ENCODE measurements at places on chromosomes 12 and 14. TPM values are rescaled to one million over a fixed set of nuclear protein-coding genes. Genes with fewer than 3 reads are reported as not detected.
A peak's percentile ranks its signal among the peaks of the same experiment; 100 is the strongest.

DNA sequence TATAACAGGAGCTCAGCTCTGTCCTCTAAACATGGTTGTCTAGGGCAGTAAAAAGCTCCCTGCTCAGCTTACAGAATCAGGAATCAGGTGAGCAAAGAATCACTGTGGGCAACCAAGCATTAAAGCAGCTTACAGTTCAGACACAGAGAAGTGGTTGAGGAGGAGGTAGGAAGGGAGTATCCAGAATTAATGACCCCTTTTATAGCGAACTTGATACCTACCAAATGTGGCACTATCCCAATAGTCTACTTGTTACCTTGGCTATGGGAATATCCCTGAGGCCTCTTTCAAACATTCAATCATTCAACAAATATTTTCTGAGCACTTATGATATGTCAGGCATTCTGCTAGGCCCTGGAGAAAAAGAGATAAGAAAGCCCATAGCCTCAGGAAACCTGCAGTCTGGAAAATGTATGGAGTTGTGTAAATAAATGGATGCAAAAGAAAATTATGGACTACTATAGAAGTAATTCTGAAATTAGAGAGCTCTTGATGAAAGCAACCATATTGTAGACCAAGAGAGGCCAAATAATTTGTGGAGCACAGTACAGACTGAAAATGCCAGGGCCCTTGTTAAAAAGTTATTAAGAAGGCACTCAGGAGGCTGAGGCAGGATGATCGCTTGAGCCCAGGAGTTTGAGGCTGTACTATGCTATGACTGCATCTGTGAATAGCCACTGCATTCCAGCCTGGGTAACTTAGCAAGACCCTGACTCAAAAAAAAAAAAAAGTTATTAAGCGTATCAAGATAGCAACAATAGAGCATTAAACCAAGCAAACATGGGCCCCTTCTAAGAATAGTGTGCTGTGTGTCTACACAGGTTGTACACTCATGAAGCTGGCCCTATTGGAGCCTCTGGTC, 134.0 kb upstream of the CPSF6 start:
- no peak for DNase-seq

GRCh38 chr12:1131811-1132224, 140.8 kb downstream of the ERC1 start:
- no peak for DNase-seq

DNA sequence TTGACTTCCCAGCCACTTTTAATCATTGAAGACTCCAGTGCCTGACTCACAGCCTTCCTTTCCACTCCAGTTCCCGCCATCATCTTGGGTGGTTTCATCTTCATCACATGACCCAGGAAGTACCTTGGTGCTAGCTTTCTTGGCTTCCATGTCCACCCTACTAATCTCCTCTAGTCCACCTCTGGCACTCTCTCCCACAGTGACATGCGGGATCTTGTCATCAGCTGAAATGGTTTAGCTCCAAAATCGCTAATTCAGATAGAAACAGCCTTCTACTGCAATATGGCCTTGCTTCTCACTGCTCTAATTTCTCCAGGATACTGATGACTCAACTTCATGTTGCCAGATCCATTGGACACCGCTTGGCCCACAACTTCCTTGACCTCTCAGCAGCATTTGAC, 24.5 kb downstream of the WDR20 start:
- no peak for DNase-seq

- DNase-seq = no peak
Measured at GRCh38 chr12:19151298-19151697, 21.8 kb downstream of the PLEKHA5 start.

DNA sequence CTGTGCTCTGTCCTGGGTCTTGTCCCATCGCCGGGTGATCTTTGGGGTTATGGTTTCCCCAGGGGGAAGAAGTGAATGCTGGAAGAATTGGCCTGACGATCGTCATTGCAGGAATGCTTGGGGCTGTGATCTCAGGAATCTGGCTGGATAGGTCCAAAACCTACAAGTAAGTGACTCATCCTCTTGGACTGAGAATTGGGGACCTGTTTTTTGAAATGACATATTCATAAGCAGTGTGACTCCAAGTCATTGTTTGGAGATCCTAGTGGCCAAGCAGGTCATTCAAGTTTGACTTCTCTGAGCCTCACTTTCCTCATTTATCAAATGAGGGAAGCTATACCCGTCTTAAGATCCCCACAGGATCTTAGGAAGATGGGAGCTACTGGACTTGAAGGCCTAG, 25.8 kb downstream of the ERG28 start:
- no peak for DNase-seq

DNA sequence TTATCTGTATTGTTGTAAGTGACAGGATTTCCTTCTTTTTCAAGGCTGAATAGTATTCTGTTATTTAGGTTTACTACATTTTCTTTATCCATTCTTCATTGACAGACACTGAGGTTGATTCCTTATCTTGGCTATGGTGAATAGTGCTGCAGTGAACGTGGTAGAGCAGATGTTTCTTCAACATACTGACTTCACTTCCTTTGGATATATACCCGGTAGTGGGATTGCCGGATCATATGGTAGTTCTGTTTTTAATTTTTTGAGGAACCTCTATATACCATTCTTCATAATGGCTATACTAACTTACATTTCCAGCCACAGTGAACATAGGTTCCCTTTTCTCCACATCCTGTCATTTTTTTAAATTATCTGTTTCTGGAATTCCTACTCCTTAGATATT, 21.8 kb downstream of the DERA start:
- no peak for DNase-seq

GRCh38 chr12:47214771-47215170, 135.0 kb upstream of the AMIGO2 start:
- no peak for DNase-seq

GRCh38 chr12:77560714-77561113, 270.0 kb upstream of the NAV3 start:
- DNase-seq = no peak

GRCh38 chr12:42763682-42764081, 174.1 kb upstream of the PRICKLE1 start:
- no peak for DNase-seq

DNA sequence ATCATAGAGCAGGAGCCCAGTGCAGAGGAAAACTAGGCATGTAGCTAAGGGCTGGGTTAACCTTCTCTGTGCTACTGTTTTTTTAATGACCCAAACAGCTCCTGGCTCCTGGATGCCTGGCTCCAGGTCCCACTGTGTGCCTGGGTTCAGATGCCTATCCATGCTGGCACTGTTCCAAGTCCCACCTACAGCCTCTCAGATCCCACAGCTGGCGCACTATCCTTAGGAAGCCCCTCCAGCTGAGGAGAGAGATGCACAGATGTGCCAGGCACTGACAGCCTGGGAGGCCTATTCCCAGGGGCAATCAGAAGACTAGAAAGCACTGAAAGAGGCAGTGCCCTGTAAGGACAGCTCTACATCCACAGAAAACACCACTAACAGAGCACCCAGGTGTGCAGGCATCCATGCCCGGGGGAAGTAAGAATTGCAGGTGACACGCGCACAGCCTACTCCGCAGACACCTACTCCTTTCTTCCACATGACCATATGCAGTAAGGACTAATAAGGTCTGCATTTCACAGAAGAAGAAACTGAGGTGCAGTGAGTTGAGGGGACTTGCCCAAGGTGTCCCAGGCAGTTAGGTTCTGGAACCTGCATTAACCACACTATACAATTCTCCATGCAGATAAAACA, 51.2 kb downstream of the PITPNM2 start:
- DNase-seq = no peak

DNA sequence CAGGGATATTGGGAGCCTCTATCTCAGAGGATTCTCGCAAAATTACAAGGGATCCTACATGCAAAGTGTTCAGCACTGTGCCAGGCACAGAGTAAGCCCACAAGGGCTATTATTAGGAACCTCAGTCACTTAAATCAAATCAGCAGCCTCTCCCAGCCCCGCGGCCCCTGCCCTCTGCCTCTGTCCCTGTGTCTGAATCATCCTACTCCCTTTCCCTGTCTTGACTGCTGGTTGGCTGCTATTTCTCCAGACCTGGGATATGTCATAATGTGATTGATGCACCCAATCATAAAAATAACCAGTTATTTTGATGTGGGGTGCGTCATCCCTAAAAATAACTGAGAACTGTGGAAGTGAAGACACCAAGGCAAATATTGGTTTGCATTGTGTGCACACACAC, 176.3 kb downstream of the KSR2 start:
- no peak for DNase-seq

DNA sequence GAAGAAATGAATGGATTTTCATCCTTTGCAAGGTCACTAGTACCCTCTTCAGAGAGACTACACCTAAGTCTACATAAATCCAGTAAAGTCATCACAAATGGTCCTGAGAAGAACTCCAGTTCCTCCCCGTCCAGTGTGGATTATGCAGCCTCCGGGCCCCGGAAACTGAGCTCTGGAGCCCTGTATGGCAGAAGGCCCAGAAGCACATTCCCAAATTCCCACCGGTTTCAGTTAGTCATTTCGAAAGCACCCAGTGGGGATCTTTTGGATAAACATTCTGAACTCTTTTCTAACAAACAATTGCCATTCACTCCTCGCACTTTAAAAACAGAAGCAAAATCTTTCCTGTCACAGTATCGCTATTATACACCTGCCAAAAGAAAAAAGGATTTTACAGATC, 40.8 kb downstream of the SPATA7 start:
- DNase-seq = no peak

DNA sequence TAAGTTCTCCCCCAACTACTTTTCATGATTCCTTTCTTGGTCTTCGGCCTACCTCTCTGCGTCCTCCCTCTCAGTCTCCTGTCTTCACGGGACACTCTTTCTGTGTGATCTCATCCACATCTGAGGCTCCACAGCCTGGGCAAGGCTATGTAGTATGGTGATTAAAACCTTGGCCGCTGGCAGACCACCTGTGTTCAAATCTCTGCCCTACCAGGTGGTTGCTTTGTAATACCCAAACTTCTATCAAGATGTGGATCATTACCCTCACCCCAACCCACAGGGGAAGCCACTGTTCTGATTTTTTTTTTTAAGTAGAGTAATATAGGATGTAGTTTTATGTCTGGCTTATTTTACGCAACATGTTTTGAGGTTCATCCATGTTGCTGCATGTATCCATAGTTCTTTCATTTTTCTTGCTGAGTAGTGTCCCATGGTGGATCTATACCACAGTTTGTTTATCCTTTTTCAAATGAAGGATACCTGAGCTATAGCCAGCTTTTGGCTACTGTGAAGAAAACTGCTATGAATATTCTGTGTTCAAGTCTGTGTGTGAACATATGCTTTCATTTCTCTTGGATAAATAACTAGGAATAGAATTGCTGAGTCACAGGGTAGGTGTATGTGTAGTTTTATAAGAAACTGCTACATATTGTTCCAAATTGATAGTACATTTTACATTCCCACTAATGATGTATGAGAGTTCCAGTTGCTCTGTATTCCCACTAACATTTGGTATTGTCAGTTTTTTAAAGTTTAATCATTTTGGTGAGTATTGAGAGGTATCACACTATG, 8.3 kb upstream of the STAT6 start:
- DNase-seq = no peak

DNA sequence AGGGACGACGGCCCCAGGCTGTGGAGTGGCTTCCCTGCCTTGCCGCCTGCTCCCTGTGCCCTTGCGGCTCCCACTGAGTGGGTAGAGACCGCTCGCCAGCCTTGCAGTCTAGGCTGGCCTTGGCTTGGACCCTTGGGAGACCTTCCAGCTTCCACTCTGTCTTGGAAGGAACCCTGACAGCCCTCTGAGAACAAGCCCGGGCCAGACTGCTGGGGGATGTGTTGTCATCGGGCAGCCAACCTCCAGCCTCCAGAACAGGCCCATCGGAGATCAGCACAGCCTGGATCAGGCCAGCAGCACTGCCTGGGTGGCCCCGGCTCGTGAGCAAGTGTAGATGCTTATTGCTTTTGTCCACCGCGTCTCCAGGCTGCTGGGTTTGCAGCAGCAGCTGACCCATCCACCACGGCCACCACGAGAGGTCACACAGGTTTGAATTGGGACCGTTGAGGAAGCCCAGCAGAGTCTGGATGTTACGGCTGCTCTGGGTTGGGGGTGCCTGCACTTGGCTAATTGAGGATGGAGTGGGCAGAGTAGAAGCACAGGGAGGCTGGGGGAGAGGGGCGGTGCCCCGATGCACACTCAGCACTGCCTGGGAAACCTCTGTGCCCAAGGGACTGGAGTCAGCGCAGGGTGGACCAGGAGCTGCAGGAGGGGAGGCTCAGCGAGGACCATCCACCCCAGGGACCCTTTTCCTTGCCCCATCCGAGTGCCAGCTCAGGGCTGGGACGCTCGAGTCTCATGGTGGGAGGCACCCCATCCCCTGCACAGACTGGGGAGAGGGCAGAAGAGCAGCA, 55.5 kb downstream of the NOC4L start:
- DNase-seq = no peak

DNA sequence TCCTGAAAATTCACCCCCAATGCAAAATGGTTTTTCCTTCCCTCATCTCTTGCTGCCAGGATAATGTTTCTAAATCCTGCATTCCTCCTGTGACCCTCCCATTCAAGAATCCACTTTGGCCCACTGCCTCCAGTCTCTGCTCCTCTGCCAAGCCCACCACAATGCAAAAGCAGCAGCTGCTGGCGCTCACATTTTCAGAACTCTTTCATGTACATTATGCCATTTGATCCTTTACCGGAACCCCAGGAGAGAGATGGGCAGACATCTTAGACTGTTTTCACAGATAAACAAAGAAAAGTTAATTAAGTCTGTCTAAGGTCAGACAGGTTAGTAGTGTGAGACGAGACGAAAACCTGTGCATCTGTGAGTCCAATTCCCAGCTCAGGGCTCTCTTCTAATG, 12.9 kb downstream of the LRIG3 start:
- DNase-seq = no peak

GRCh38 chr14:68598621-68599447, 194.0 kb downstream of the ZFP36L1 start:
- peak; percentile 77 for DNase-seq

GRCh38 chr14:71133296-71133695, 226.0 kb downstream of the PCNX1 start:
- no peak for DNase-seq

TAS2R42 gene
- not detected for total RNA-seq

NRXN3 gene
- total RNA-seq = 2.1 TPM

PAPLN gene
- 1.3 TPM for total RNA-seq

CMA1 gene
- not detected for total RNA-seq

NYNRIN gene
- 10.0 TPM for total RNA-seq

TSPAN11 gene
- 2.6 TPM for total RNA-seq

AKAP6 gene
- total RNA-seq = 206 TPM

PTPRO gene
- 0.37 TPM for total RNA-seq

TMPRSS12 gene
- not detected for total RNA-seq

HOXC10 gene
- total RNA-seq = not detected

All from heart left ventricle (tissue), 16 donors.